Small intestine (tissue), 16 donors: ENCODE measurements at places on chromosomes 4 and X.

GRCh38 chrX:69237236-69237635 is 72.0 kb upstream of the PJA1 start:
- H3K36me3 ChIP-seq: no peaks in the 10 kb centered on the region
- no peak overlapping the region for H3K27ac ChIP-seq
- no peaks in the 10 kb centered on the region for H3K27me3 ChIP-seq
- no peak overlapping the region for H3K4me3 ChIP-seq
- no peaks in the 10 kb centered on the region for H3K4me1 ChIP-seq
- DNase-seq: no peak

- H3K4me3 ChIP-seq: no peak overlapping the region
- H3K27me3 ChIP-seq: no peaks in the 10 kb centered on the region
- no peaks in the 10 kb centered on the region for H3K4me1 ChIP-seq
- H3K36me3 ChIP-seq: no peaks in the 10 kb centered on the region
- DNase-seq: no peak
These were observed 202.4 kb downstream of the CHIC2 start for GRCh38 chr4:53861856-53862610.

DNA sequence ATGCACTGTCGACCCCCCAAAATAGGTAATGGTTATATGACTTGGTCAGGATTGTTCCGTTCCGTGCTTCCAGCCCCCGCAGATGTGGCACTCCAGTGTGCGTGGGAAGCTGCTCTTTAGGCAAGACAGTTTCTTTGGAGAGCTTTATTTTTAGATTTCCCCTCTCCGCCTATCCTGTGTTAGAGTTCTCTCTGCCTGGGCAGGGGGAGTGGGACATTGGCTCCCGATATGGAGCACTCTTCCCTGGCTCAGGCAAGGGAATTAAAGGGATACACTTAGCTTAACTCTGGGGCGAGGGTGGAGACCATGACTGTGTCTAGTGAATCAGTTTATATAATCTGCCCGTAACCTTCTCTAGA is 36.0 kb downstream of the DLG3 start:
- no peak for DNase-seq
- H3K36me3 ChIP-seq: peaks cover 13% of the 10 kb centered on the region
- H3K27me3 ChIP-seq: no peaks in the 10 kb centered on the region
- H3K27ac ChIP-seq: peak overlapping the region; percentile 89
- H3K4me3 ChIP-seq: no peak overlapping the region

- no peaks in the 10 kb centered on the region for H3K27me3 ChIP-seq
- H3K4me3 ChIP-seq: no peak overlapping the region
- peaks cover 51% of the 10 kb centered on the region for H3K36me3 ChIP-seq
- H3K4me1 ChIP-seq: no peaks in the 10 kb centered on the region
- H3K27ac ChIP-seq: no peak overlapping the region
- no peak for DNase-seq
These were observed 65.7 kb downstream of the SEL1L3 start for GRCh38 chr4:25797136-25797535.

DNA sequence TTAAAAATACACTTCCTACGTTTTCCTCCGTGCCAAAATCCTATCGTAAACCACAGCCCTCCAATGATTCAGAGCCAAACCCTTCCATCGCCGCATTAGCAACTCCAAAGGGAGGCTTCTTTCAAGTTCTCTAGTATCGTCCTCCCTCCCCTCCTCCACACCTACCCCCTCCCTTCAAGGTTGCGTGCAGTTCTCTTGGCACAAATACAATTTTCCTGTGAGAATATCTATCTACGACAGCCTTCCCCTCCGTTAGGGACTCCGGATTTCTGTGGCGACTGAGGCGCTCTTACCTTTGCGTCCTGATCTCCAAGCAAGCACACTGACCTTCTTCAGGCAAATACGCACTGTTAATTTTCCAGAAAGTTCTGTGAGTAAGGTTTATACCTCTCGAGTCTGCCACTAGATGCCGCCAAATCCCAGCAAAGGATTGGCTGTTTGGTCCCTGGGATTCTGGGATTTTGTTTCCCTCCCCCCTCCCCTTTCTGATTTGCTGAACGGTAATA is 1.2 kb upstream of the MORF4L2 start:
- peak overlapping the region; percentile 60 for H3K4me3 ChIP-seq
- no peaks in the 10 kb centered on the region for H3K4me1 ChIP-seq
- H3K27me3 ChIP-seq: no peaks in the 10 kb centered on the region
- DNase-seq: peak; percentile 76
- peaks cover 4% of the 10 kb centered on the region for H3K36me3 ChIP-seq
- peak overlapping the region; percentile 99 for H3K27ac ChIP-seq

DNA sequence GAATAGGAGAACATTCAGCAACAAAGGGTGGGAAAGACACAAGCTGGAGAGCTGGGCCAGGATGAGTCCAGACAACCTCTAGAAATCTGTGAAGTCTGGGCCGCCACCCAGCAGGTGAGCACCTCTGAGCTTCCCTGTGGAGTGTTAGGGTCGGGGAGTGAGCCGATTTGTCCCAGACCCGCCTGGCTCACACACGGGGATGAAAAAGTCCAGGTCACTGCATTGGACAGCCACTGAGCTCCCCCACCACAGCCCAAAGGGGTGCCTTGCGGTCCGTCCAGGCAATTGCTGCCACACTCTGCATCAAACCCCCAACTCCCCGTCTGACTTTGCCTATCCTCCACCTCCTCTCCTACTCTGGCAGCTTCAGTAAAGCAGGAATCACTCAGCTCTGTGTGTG is 38.7 kb downstream of the NHSL2 start:
- no peak overlapping the region for H3K4me3 ChIP-seq
- DNase-seq: no peak
- no peak overlapping the region for H3K27ac ChIP-seq
- H3K27me3 ChIP-seq: no peaks in the 10 kb centered on the region
- no peaks in the 10 kb centered on the region for H3K4me1 ChIP-seq

GRCh38 chrX:45712067-45712466 is 511.4 kb upstream of the DIPK2B start:
- H3K27me3 ChIP-seq: no peaks in the 10 kb centered on the region
- no peak overlapping the region for H3K27ac ChIP-seq
- no peak for DNase-seq
- H3K4me1 ChIP-seq: peaks cover 9% of the 10 kb centered on the region
- no peaks in the 10 kb centered on the region for H3K36me3 ChIP-seq

DNA sequence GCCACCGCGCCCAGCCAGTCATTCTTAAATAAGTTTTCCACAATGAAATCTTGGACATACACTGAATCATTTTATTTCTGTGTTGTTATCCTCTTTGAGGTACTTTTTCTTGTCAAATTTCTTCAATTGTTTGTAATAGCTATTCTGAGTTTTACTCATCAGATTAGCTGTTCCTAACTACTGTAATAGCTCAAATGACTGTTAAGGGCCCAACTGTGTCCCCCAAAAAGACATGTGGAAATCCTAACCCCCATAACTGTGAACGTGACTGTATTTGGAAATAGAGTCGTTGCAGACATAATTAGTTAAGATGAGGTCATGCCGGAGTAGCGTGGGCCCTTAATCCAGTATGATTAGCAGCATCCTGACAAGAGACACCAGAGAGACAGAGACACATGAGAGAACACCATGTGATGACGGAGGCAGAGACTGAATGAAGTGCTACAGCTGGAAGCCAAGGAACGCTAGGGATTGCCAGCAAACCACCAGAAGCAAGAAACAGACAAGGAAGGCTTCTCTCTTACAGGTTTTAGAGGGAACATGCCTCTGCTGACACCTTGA is 22.9 kb downstream of the ACOT9 start:
- H3K27me3 ChIP-seq: no peaks in the 10 kb centered on the region
- no peak overlapping the region for H3K4me3 ChIP-seq
